GM04503 (cell line): ENCODE measurements at places on chromosomes 11 and 22.

DNA sequence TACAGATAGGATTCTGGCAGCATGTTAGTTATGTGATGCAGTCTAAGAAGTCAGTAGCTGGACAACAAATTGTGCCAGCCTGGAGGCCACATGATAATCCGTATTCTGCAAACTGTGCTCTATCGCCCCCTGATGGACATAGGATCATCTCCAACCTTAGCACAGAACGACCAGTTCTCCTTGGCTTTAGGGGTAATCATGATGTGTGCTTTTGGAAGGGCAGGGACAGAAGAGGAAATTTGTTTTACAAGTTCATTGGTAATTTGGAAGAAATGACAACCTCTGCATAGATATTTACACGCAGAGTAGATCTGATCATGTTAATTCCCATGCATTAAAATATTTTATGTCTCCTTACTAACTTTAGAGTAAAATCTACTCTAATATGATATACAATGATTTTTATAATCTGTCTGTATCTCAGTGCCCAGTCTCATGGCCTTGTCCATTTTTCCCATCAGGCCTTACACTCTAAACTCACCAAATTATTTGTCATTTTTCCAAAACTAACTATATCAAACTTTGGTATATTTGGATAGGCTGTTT is 12.1 kb downstream of the OR10D3 start:
- no peak for DNase-seq

- no peak for DNase-seq
These were observed 534 bp downstream of the RBFOX2 start for GRCh38 chr22:36027935-36028645.

- DNase-seq, result peak; percentile 39
These were observed at the start of gene BACE1 for GRCh38 chr11:117316197-117316961. BACE1 (minus strand) TSS chr11:117316256; CDS start chr11:117315795, 461 bp downstream.

- DNase-seq, result no peak
These were observed 157.0 kb downstream of the SHANK2 start for GRCh38 chr11:71095294-71095850.

DNA sequence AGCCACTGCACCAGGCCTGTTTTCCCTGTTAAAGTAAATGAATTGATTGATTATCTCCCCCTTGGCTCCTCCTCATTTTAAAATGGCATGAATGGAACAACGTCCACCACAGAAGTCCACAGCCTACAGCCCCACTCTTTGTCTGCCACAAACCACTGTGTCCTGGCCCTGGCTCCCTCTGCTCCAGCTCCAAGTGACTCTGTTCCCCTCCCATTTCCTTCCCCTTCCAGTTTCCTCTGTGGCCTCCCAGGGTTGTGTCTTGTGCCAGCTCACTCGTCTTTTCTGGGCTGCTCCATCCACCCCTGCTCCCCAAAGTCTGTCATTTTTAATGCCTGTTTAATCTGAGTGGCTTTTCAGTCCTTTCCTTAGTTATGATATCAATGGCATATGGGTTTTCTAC is 52.4 kb upstream of the CD5 start:
- no peak for DNase-seq

DNA sequence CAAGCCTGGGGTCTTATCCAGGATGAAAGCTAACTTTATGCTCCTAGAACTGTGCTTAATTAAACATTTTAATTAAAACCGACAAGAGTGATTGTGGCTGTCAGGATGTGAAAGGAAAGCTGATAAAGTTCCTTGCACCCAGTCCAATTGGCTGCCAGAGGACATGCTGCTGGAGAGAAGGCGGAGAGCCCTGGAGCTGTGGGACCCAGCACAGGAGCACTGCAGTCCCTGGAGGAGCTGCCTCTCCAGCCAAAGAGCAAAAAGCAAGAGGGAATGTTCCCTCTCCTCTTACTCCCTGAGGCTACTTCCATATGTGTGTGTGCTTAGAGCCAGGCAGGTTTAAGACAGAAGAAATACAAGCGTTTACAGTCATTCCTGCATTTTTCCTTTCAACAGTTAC is 118.6 kb downstream of the OPCML start:
- DNase-seq, result no peak

DNA sequence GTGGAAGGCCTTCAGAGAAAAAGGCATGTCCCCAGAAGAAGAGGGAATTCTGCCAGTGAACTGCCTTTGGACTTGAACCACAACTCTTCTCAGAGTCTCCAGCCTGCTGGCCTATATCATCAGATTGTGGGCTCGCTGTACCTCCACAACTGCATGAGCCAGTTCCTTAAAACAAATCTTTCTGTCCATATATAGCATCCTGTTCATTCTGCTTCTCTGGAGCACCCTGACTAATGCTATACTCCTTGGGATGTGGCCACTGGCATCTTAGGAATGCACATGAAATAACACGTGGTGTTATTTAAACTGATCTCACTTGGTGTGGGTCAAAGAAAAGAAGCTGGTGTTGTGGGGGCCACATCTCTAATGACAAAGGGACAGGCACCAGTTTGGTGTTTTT is 58.3 kb upstream of the VSTM5 start:
- peak; percentile 77 for DNase-seq

DNA sequence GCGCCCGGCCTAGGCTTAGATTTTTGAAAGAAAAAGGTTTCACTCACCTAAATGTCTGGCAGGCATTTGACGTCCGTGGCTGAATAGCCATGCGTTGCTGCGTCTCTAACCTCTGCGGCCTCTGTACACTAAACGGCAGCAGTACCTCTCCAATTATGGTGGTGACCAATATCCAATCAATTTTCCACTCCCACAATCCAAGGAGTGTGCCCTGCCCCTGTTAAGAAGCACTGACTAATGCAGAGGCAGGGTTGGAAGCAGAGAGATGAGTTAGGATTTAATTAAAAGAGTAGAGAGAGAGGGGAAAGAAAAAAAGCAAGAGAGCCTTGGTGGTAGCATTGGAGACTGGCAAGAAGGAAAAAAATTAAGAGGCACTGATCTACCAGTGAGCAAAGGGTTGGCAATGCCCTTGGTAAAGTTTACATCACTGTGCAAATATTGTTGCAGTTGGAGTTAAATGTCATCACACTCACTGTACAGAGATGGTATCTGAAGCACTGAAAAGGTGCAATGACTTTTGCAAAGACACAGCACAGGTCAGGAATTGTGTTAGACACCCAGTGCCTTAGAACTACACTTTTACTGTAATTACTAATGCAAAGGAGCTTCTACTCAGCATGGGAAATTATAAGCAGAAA is 526.7 kb downstream of the NTM start:
- no peak for DNase-seq

DNA sequence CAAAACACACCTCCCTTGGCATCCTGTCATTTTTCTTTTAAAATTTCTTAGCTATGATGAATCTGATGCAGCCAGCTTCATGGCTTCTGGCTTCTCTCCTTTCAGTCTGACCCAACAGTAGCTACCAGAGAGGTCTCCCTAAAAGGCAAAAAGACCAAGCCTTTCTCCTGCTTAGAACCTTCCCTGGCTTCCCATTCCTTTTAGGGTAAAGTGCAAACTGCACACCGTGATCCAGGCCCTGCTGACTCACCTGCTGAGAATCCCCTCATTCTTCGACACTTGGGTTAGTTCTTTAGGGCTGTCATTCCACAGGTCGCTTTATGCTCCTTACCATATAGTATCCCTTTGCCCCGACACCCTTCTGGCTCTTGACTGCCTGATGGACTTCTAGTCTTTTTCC is 362.4 kb downstream of the MIAT start:
- no peak for DNase-seq

GRCh38 chr22:17695986-17696385 is 57.4 kb downstream of the BCL2L13 start:
- no peak for DNase-seq

DNA sequence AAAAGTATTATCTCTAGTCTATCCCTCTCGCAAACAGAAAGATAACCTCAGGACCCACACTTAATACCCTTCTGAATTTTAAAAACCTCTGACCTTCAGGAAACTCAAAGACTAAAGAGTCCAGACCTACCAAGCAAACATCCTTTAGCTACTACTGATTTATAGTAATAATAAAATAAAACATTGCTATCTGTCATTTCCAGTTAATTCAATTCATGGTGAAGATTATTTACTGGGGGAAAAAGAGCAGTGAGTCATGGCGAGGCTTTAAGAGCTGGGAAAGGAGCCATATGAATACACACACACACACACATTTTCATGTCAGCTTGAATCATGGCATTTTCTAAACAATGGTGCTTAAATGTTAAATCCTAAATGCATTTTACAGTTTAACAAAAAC is 87.1 kb downstream of the FAM76B start:
- peak; percentile 49 for DNase-seq

- DNase-seq, result no peak
These were observed 525 bp downstream of the BIK start for GRCh38 chr22:43110927-43111623.

DNA sequence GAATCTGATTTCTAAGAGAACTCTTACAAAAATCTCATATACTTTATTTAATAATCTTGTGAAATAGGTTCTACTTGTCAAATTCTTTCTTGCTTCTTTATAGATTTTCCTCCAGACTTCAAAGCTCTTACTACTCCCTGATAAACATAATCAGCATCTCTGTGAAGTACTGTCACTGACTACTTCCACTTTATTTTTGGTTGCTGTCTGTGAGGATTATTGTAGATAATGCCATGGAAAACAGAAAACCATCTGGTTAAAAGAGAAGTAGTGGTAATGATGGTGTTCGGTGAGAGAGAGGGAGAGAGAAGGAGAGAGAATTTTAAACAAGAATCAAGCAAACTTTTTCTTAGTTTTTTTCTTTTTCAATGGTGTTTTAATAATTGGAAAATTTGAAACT is 152.3 kb downstream of the TMEM135 start:
- no peak for DNase-seq

- no peak for DNase-seq
These were observed 584 bp downstream of the NOX4 start for GRCh38 chr11:89490602-89490980.

DNA sequence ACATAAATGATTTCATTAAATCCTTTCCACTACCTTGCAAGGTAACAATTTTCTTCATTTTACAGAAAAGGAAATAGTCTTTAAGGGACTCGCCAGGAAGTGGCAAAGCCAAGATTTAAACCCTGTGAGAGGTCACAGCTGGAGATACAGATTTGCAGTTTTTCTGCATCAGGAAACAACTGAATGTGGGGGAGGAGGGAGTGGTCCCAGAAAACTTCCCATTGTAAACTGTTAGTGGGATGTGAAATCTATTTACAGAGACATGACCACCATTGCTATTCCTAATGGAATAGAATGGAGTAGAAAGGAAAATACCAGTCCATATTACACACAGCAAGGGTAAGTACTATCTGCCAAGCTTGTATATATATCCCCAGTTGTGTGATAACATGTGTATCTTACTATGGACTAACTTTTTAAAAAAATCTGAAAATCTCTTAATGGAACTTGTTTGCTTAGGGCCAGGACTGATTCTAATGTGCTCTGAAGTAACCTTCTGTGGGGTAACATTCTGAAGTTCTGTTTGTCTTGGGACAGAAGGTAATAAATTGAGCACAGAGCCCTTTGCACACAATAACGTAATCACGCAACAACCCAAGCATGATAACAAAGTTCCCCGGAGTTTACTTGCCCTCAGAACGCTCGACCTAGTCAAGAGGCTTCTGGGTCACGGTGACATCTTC is 10.9 kb upstream of the TSKU start:
- no peak for DNase-seq

DNA sequence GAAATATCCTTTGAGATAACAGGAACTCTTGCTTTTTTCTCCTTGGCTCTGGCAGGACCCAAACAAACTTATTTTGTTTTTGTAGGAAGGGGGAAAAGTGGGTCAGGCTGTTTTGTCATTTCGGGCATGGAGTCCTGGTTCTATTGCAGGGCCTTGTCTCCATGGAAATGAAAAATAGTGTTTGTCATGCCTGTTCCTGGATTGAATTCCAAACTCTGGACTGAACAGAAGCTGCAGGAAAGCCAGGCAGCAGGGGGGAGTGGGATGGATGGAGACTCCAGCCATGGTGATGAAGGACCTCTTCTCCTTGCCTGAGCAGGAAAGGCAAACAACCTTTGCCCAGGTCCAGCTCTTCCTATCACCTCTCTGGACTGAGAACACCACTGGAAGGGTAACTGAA is 87.0 kb downstream of the SCN3B start:
- DNase-seq, result no peak

- DNase-seq, result no peak
These were observed 1.3 kb downstream of the SSH3 start for GRCh38 chr11:67304511-67305113.

- DNase-seq, result no peak
These were observed 221.3 kb downstream of the DDX10 start for GRCh38 chr11:108886005-108886659.

DNA sequence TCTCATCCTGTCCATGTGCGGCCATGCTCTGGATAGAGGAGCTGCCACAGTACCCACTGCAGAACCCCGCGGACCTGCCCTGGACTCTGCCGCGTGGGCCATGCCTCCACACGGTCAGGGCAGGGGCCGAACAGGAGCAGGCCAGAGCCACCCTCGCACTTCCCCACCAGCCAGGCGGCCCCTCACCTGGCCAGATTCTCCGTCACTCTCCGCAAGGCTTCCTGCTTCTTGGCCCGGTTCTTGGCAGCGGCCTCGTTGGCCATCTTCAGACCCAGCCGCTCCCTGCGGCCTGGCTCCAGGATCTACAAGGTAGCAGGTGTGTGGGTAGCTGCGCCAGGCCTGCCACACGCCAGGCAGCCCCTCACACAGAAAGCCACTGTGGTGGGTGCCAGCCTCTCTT is 3.8 kb downstream of the TSSK2 start:
- no peak for DNase-seq

DNA sequence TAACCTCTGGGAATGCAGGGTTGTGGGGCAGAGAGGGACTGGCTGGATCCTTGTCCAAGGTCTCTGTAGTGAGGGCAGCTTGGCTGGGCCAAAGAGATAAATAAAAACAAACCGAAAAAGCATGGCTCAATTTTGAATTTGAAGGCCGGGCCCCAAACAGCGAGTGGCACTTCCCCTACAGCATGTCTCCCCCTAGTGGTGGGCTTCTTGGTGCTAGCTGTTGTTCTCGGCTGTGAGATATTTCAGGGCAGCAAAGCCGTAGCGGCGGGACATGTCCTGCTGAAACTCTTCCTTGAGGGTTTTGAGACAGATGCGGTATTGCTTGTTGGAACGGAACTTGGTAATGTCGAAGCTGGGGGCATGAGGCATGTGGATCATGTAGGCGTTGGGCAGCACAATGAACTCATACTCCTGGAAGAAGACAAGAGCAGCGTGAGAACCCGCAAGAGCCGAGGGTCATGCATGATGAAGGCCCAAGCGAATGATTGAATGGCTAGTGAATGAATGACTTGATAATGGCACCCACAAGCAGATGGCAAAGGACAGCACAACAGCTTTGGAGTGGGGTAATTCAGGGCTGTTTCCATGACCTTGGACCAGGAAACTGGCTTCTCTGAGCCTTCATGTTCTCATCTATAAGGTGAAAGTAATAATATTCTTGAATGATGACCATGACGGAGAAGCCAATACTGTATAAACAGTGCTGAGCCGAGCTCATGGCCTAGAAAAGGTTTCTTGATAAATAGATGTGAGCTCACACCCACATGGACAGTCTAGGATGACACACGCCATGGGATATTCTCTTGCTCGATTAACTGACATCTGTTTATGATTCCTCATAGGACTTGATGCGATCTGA is 216.3 kb upstream of the SYN3 start:
- DNase-seq, result no peak
